ENCODE measurements at places on chromosomes 11 and 22. TPM values are rescaled to one million over a fixed set of nuclear protein-coding genes. Genes with fewer than 3 reads are reported as not detected.

DNA sequence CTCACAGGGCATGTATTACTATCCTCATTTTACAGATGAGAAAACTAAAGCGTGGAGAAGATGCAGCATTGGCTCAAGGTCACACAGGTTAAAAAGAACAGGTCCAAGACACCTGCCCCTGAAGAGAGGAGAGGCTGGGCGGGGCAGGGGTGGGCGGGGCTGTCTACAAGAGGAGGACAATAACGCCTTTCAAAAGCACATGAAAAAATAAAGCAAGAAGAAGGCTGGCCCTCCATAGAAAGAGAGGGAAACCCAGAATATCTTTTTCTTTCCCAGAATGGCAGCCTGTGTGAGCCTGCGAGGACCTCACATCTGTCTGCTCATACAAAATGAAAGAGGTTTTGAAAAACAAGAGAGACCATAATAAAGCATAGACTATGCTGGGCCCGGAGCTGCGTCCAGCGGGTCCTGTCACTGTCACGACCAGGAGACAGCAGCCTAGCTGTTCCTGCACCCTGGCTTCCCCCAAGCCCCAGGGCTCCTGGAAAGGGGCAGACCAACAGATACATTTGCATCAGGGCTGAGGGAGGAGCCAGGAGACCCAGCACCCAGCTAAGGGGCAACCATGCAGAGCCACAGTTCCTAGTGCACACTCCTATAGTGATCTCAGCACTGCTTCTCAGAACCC lies 61.6 kb downstream of the DSCAML1 start:
- DNase-seq: no peak

DNA sequence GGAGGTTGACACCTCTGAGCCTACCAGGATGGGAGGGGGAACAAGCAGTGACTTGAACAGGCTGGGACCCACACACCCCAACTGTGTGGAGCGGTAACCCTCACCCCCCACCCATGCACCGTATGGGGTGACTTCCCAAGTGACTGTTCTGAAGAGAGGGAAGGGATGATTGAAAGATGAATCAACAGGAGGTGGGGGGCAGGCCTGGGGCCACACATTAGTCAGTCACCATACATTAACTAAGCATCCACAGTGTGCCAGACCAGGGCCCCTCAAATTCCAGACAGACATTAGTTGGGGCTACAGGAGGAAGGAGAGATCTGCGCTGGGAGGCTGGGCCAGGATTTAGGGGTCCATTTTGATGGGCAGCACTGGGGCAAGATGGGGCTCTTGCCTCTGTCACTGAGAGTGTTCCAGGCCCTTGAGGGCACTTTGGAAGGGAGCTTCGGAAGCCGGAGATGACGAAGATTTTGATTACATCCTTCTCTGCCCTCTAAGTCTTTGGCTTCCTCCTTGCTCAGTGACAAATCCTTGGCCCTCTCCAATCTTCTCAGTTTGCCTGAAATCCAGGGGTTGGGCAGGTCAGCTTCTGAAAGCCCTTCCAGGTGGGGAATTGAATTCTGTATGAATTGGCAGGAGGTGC lies 966 bp downstream of the SMTN start:
- no peak for DNase-seq

- DNase-seq: no peak
These were observed 3.3 kb downstream of the FEN1 start for GRCh38 chr11:61795876-61796526.

GRCh38 chr11:74755395-74755995 lies 6.8 kb downstream of the RNF169 start:
- peak; percentile 54 for DNase-seq

- peak; percentile 78 for DNase-seq
These were observed 1.2 kb upstream of the CERK start for GRCh38 chr22:46739094-46739870.

DNA sequence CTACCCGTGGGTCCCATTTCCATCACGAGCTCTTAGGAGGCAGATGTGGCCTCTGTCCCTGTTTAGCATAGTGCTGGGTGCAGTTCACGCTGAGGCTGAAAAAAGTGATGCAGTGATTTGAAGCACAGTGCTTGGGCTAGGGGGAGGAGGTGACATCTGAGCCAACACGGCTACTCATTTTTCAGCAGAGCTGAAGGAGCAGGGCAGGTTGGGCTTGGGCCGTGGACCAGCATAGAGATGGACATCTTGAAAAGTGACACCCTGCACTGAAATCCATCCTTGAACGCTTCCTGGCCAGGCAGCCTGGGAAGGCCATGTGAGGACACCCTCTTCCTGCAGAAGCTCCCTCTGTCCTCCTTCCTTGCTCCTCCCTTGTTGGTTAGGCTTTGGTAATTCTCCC lies 66.4 kb downstream of the ADAMTS15 start:
- DNase-seq: no peak

GRCh38 chr11:4049006-4049405 lies 45.6 kb upstream of the RRM1 start:
- DNase-seq: no peak

DNA sequence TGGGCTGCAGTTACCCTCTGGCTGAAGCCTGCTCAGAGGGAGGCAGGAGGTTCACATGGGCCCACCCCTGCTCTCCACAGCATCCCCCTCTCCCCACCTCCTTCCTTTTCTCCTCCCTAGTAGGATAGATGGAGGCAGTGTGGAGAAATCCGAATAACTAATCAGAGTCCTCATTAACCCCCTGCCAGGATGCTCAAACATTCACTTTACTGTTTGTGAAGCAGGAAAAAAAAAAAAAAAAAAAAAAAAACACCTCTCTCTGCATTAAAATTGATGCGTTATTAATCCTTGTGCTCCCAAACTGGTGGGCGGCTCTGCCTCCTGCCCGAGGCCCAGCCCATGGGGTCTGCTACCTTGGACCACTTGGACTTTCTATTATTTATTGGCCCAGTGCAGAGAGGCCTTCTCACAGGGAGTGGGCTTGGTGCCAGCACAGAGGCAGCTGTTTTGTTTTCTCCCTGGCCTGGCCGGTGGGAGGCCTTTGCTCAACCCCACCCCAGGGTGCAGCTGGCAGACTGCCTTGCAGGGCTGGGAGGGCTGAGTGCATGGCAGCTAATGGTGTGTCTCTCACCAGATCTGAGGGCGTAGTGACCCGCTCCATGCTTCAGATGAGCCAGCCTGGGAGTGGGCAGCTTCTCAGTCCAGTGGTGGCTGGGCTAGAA lies 150.7 kb downstream of the PKNOX2 start:
- no peak for DNase-seq

DNA sequence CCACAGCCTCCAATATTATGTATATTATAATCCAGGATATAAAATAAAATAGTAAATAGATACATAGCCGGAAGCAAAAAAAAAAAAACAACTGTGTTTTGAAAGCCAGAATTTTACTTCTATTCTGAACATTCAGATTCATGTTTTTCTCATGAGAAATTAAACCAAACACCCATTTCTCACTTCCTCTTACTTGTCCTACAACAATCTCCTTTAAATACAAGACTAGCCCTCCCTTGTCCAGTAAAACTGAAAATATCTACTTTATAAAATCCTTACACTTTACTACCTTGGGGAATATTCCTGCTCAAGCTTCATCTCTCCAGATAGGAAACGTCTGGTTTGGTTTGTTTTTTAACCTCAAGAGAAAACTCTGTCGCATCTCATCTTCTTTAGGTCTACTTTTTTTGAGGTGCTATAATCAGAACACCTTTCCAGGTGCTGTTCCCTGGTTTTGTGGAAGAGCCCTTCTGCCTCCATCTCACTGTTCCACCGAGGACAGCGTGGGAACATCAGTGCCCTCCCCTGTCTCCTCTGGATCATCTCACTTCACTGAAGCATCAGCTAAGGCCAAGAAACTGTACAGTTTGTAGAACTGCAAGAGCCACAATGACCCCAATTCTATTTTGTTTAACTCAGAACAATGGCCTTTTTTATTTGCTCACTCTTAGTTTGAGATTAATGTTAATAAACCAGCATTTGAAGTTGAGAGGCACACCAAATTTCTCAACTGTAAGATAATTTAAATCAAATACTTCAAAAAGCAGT lies 82.0 kb upstream of the ARHGAP32 start:
- DNase-seq: no peak

GRCh38 chr11:87127101-87127500 lies 89.4 kb downstream of the TMEM135 start:
- DNase-seq: no peak

- DNase-seq: peak; percentile 17
These were observed 77.8 kb downstream of the CDKN1C start for GRCh38 chr11:2807801-2808241.

DNA sequence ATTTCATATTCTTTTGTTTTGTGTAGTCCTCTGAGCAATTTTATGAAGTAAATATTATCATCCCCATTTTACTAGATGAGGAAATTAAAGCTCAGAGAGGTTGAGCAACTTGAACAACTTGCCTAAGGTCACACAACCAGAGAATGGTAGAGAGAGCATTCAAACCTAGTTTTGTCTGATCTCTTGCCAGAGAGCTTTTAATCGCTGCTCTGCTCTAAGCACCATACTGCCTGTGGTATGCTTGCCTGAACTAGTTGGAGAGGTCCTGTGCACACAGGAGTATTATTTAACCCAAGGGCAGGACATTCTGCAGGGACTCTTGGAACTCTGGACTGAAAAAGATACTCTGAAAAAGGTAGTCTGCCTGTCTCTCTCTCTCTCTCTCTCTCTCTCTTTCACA lies 38.5 kb downstream of the TRAF6 start:
- no peak for DNase-seq

- DNase-seq: no peak
These were observed 789 bp downstream of the RPS13 start for GRCh38 chr11:17076517-17077239.

GRCh38 chr11:113222241-113222640 lies 92.1 kb upstream of the TTC12 start:
- DNase-seq: no peak

Gene OR4A16
- not detected for total RNA-seq

Gene LRRC32
- 1.3 TPM for total RNA-seq

Gene LRP4
- total RNA-seq: 12.6 TPM
